Stimulated activated CD4-positive, alpha-beta T cell treated with anti-CD3 and anti-CD28 coated beads, TNF-alpha, amount 100 ng/mL, for 4 hours (primary cell): ENCODE measurements at places on chromosomes 5 and 9.

- DNase-seq: no peak
Observed at GRCh38 chr9:93456504-93456903, 3.1 kb upstream of the FAM120AOS start.

GRCh38 chr5:141958113-141958512, at the start of gene PCDH12:
TSS of gene PCDH12 (minus strand) at chr5:141958202. CDS start at chr5:141957851, 351 bp downstream.
- DNase-seq: no peak

- no peak for DNase-seq
Observed at GRCh38 chr5:55570026-55570425, 35.3 kb upstream of the PLPP1 start.

DNA sequence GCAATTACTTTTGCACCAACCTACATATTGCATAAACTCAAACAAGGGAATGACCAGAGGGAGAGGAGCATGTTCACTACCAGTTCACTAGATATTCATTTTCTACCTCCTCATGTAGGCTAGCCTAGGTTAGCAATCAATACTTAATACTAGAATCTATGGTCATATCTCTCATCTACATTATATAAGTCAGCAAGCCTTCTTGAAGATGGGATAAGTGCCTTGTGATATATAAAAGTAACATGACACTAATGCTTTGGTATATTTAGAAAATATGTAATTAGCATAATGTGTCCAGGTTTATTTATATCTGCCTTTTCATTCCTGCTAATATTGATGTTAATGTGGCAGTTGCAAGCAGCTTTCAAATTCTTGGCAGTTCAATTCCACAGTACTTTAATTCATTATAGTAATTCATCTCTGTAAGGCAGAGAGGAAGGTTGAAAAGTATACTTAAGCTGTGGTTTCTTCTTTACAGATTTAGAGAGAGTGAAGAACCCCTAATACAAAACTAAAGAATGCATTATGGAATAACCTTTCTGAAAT, 1613.2 kb upstream of the ACO1 start:
- no peak for DNase-seq

- no peak for DNase-seq
Observed at GRCh38 chr9:20253635-20254034, 368.7 kb downstream of the MLLT3 start.

DNA sequence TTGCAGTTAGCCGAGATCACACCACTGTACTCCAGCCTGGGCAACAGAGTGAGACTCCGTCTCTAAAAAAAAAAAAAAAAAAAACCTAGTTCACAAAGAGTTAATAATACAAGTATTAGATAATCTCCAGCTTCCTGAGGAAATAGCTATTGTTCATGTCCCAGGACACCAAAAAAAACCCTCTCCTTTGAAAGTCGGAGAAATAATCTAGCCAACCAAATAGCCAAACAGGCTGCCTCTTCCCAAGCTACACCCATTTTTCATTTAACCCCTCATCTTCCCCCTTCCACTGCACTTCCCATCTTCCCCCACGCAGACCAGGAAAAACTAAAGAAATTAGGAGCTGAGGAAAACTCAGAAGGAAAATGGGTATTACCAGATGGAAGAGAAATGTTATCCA, 23.6 kb downstream of the CNOT8 start:
- DNase-seq: no peak

DNA sequence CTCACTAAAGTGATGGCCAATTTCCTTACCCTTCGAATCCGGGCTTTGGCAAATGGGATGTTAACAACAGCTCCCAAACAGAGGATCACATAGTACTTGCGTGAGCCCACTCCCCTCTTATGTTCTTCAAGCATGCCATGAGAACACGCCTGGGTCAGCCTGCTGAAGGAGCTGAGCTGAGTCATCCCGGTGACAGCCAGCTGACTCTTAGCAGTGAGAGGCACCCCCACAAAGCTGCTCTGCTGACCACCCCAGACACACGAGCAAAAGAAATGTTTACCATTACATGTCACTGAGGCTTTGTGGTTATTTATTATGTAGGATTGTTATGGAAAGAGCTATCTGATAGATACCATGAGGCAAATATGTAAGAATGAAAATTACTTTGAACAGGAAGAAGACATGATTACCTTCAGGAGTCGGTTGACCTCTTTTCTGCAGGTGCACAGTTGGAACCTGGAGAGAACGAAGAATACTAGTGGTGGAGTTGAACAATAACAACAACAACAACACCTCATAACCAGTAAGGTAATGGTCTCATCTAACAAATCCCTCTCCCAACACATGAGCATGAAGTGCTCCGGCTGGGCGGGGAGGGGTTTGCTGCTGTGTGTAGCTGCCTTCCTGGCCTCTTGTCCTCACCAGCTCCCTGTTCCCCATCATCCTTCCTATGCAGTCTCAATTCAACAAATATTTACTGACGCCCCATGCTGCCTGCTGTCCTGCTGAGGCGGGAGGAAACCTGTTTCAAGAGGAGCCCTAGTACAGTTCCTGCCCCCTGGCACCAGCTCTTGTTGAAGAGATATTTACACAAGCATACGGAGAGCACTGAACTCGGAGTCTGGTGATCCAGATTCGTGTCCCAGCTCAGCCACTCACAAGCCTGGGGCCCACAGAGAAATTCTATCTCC, 69.4 kb upstream of the LHFPL2 start:
- DNase-seq: no peak

DNA sequence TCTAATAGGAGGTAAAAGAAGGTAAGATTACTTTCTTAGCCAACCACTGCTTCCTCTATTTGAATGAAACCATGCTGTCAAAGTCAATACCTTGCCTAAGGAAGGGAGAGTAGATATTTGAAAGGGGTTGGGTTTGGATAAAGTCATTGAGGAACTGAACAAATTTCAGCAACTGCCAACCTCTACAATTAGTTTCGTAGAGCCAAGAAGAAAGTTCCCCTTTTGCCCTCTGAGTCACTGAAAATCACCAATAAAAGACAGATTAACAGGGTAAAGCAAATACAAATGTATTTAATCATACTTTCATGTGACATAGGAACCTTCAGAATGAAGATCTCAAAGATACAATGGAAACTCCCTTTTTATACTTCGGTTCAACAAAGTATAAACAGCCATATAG, 615.7 kb downstream of the GABRG2 start:
- no peak for DNase-seq

DNA sequence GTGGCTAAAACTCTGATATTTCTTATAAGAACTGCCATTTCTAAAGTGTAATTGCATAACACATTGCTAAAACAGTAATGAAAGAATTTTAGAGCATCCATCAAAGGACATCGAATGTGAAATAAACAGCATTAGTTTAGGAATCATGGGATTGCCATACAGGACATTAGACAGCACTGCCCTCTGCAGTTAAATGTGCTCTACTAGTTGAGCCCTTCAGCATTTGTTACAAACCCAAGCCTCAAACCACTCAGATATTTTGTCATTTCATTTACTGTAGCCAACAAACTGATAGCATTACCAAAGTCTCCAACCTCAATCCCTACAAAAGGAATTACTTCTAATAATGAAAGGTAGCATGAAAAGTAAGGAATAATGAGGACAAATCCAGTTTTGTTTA, 116.8 kb upstream of the COX7C start:
- DNase-seq: no peak

DNA sequence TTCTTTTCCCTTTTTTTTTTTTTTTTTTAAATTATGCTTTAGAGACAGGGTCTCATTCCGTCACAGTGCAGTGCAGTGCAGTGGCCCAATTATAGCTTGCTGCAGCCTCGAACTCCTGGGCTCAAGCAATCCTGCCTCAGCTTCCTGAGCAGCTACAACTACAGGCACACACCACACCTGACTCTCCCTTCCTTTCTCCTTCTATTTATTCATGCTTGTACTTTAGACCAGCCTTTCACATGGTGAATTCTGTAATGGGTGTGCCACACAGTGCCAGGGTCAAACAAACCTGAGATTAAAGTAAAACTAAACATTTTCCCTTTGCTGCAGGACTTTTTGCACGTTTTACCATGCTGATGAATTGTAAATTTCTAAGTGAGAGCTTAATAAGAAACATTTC, 8.0 kb downstream of the SH3RF2 start:
- DNase-seq: no peak

- no peak for DNase-seq
Observed at GRCh38 chr5:174675916-174676315, 48.5 kb upstream of the MSX2 start.

DNA sequence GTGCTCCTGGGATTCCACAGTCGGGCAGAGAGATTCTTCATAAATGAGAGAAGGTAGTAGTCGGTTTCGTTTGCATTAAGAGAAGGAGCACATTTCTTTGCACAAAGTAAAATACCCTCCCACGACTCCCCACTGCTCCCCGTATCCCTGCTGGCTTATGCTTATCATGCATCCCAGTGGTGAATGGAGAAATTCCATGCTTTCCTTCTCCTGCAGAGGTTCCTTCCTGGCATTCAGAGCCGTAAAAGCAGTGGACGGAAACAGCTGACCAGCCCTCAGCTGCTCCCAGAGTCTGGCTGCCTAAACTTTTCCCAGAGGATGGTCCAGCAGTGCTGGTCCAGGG, 93.1 kb downstream of the C9orf152 start:
- no peak for DNase-seq

- no peak for DNase-seq
Observed at GRCh38 chr9:87160148-87161102, 213.1 kb upstream of the GAS1 start.

DNA sequence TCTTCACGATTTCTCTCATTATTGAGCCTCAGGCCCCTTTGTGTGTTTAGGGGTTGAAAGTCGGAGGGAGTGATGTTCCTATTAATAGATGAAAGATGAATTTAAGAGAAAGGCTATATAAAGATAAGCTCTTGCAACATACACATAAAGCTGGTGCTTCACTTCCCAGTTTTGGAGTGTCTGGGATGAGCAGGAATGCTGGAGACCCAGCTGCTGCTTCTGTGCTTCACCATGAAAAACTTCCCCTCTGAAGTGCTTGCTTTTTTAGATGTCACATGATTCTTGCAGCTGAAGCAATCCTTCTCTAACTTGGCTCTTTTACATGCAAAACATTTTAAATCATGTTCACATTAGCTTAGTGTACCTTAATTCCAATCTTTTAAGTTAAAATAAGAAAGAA, 19.7 kb upstream of the SNCAIP start:
- DNase-seq: no peak

- DNase-seq: no peak
Observed at GRCh38 chr5:157252711-157253465, 13.0 kb upstream of the CYFIP2 start.

DNA sequence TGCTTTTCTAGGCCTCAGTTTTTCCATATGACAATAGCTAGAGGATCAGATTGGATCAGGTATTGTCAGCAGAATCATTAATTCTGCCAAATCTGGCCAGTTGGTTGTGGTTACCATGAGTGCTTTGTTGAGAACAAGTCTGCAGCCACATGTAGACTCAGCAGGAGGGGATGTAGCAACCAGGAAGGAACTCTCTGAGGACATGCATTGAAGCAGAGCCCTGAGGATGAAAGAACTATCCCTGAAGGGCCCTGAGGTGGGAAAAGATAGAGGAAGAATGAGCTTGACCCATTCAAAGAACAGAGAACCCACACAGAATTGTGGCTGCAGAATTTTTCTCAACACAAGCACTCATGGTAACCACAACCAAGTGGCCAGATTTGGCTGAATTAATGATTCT, 60.1 kb upstream of the AFAP1L1 start:
- DNase-seq: no peak

DNA sequence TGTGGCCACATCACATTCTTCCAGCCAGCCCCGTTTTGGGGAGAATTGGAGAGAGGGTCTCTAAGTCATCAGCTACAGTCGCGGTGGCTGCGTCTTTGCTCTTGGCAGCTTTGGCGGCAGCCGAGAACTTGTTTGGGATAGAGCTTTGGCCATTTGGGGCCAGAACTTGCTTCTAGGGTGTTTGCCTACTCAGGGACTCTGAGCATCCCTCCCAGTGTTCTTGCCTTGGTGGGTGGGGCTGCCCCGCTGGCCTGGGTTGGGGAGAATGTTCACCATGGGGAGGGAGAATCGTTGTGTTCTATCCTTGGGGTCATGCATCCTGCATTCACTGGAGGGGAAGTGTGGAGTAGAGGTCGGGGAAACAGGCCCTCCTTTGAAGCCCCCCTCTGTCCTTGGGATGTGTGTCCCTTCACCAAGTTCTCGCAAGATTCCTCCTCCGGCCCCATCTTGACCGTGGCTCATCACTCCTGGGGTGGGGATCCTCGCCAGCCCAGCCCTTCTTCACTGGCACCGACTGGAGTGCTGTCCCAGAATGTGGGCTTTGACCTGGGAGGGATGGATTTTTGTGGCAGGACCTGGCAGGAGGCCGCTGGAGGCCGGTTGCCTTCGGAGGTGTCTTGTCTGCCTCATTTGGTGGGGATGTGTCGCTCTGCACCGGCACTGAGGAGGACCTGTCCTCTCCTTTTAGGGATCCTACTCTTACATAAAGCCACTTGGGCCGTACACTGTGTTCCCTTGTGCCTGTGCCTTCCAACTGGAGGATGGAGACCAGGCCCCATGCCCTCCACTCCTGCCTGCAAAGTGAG, 3.5 kb downstream of the PHF2 start:
- DNase-seq: no peak

DNA sequence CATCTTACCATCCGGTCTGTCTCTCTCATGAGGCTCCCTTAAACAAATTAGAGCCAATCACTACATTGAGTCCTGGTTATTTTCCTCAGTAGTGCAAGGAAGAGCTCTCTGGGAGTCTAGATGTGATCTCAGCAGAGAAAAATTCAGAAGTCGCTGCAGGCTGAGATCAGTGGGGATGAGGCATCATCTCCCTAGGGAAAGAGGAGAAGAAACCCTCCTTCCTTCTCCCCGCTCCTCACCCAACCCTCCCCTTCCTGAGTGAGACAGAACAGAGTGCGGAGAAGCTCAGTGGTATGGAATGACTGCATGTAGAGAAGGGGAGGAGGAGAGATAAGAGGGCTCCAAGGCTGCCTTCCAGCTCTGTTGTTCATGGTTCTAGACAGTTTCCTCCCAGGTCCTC, 80.5 kb downstream of the PAPPA start:
- no peak for DNase-seq

DNA sequence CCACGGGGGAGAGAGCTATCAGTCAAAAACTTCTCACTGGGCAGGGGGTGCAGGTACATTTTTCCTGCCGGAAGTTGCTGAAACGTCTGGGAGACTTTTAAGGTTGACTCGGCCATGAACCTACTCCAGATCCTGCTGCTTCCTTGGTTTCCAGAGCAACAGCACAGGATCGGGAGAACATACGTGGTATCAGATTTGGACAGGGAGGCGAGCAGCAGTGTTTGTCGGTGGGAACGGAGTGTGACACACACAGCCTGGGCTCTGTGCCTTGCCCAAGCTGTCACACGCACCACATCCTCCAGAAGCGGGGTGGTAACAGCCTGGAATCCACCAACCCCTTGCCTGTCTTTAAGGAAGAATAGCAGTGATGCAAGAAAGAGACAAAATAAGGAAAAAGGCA, 276.5 kb downstream of the SLIT3 start:
- no peak for DNase-seq

GRCh38 chr9:129270903-129271431, 92.9 kb upstream of the IER5L start:
- no peak for DNase-seq

DNA sequence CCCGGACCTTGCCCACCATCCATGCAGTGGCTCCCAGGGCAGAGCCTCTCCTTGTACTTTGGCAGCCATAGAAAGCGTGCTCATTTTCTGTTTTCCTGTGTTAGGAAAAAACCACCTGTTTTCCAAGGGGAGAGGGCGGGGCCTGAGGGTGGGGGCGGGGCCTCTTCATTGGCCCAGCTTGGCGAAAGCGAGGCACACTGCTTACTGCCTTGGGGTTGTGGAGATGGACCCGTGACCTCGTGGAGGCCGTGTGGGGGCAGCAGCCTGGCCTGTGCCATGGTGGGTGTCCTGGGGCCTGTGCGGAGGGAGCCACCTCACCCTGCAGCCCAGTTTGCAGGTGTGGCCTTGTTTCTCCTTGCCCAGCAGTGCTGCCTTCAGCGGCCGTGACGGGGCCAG, 4.4 kb upstream of the TOR4A start:
- DNase-seq: no peak
